ENCODE measurements at places on chromosomes 5 and 9. TPM values are rescaled to one million over a fixed set of nuclear protein-coding genes. Genes with fewer than 3 reads are reported as not detected.

DNA sequence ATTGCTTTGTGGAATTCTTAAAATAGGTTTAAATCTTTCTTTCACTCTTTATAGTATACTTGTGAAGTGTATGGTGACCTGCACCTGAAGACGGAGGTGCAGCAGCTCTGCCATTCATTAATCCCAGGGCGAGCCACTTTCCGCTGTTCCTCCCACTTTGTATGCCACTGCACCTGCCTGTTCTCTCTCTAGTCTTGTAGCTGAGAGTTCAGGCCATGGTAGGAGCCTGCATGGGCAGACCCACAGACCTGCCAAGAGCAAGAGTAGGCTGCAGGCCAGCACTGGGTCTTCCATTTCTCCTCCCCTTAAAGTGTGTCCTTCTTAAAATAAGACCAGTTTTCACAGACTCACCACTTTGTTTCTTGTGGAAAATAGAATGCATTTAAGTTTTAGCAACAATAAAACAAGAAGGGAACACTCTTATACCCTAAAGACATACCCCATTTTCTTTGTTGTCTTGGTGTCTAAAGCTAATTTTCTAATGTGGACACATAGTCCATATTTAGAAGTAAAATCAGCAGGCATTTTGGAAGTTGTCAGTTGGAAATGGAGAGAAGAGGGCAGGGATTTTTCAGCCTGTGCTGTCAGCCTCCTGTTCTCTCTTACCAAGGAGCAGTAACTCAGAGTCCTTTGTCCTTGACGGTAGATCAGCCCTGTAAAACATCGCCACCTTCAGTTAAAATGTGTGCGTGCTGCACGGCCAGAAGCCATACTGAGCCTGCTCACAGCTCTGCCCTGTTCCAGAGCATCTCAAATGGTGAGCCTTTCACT lies 103.2 kb downstream of the SNCAIP start:
- peak; percentile 48 for DNase-seq

DNA sequence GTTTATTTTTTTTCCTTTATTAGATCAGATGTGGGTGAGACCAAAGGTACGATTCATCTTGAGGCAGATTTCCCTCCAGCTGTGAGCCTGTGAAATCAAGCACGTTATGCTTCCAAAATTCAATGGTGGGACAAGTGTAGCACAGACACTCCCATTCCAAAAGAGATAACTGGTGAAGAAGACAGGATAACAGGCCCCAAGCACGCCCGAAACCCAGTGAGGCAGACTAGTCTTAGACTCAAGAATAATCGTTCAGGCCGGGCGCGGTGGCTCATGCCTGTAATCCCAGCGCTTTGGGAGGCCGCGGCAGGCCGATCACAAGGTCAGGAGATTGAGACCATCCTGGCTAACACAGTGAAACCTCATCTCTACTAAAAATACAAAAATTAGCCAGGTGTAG lies 36.8 kb upstream of the COL5A1 start:
- no peak for DNase-seq

- DNase-seq, result no peak
These were observed 739.3 kb upstream of the ZNF608 start for GRCh38 chr5:125485771-125486170.

The FAM78A gene
- total RNA-seq, result 1.2 TPM

GRCh38 chr9:16787724-16788123 lies 82.7 kb downstream of the BNC2 start:
- no peak for DNase-seq

Data from left lobe of liver (tissue), 2 donors.